CD4-positive, alpha-beta memory T cell (primary cell): ENCODE measurements at places on chromosomes 12 and 14. TPM values are rescaled to one million over a fixed set of nuclear protein-coding genes. Genes with fewer than 3 reads are reported as not detected.
A peak's percentile ranks its signal among the peaks of the same experiment; 100 is the strongest.

- DNase-seq: no peak
Measured at GRCh38 chr12:67483871-67484554, 164.5 kb upstream of the DYRK2 start.

DNA sequence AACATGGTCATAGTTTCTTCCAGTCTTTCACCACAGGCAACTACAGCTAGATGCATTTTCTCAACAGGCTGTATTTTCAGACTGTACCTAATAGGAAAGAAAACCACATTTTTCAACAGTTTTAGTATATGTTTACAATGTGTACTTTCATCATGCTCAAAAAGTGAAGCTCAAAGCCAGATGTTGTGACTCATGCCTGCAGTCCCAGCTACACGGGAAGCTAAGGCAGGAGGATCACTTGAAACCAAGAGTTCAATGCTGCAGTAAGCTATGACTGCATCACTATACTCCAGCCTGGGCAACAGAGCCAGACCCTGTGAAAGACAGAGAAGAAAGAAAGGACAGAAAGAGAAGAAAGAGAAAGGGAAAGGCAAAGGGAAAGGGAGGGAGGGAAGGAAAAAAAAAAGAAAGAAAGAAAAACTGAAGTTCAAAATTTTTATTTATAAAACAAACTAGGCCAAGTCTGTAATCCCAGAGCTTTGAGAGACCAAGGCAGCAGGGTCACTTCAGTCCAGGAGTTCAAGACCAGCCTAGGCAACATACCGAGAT, 25.5 kb downstream of the GXYLT1 start:
- no peak for DNase-seq

DNA sequence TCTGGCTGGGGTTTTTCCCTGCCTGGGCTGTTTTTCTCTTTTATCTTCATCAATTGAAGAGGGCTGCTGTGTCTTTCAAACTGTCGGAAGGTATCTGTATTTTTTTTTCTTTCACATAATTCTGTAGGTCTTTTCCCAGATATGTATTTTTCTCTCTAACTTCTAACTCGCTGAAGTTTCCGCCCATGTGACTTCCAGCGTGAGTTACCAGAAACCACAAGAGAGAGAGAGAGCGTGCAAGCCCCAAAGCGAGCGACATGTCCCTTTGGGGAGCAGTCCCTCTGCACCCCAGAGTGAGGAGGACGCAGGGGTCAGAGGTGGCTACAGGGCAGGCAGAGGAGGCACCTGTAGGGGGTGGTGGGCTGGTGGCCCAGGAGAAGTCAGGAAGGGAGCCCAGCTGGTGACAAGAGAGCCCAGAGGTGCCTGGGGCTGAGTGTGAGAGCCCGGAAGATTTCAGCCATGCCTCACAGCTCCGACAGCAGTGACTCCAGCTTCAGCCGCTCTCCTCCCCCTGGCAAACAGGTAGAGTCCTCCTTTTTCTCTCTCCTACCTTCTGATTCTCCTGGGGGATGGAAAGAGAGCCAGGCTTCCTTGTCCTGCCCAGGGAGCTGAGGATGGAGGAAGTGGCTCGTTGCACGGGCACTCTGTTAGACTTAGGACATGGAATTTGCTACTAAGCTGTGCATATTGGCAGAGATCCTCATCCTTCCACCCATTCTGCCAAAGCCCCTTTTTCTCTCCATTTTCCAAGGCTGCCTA, at the start of gene BATF:
Gene BATF, plus strand, starts transcription at position 246 of the 759 bp plus-strand sequence. Its CDS starts 214 bp downstream, at position 460.
- DNase-seq: peak; percentile 90

GRCh38 chr14:95380350-95381042, 60.8 kb upstream of the CLMN start:
- no peak for DNase-seq

Gene MLH3
- 12.6 TPM for polyA plus RNA-seq

- no peak for DNase-seq
Measured at GRCh38 chr14:36617824-36618223, 35.4 kb upstream of the NKX2-8 start.

GRCh38 chr12:9634177-9634803, 26.6 kb upstream of the KLRB1 start:
- peak; percentile 77 for DNase-seq

DNA sequence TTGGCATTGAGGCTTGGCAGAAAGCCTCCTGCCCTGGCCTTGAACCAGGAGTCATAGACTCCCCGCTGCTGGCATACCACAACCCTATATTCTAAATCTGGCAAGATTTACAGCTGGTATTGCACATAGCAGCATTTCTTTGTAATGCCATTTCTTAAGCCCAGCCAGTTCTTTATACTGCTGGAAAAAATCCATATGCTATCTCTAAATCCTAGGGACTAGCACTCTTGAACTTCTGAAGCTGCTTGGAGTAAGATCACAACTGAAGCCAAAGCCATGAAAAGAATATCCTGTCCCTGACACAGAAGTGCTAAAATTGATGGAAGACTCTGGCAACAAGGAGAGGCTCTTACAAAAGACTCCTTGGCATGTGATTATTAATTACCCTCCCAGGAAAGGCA, 89.3 kb downstream of the KCNC2 start:
- no peak for DNase-seq

DNA sequence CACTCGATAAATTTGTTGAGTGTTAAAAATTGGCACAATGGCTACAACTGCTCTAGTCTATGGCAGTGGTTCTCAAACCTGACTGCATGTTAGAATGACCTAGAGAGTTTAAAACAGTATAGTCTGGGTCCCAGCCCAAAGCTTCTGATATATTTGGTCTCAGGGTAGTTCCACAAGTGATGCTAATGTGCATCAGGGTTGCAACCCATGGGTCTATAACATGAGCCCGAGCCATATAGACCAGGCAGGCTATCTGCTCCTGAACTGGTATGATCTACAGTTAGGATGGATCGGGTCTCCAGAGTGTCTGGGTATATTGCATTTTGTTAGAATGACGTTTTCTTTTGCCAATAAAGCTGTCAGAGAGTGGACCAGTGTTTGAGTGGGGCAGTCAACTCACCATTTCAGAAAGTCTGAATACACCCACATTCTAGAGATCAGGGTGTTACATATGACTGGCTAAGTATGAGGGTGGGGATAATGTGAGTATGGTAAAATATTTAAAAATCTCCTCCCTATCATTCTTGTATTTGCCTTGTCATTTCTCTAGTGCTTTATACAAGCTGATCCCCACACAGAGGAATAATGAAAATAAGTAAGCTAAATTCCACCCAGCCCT, 80.9 kb downstream of the FRMD6 start:
- no peak for DNase-seq

- DNase-seq: no peak
Measured at GRCh38 chr12:94172031-94172430, 23.7 kb downstream of the PLXNC1 start.

DNA sequence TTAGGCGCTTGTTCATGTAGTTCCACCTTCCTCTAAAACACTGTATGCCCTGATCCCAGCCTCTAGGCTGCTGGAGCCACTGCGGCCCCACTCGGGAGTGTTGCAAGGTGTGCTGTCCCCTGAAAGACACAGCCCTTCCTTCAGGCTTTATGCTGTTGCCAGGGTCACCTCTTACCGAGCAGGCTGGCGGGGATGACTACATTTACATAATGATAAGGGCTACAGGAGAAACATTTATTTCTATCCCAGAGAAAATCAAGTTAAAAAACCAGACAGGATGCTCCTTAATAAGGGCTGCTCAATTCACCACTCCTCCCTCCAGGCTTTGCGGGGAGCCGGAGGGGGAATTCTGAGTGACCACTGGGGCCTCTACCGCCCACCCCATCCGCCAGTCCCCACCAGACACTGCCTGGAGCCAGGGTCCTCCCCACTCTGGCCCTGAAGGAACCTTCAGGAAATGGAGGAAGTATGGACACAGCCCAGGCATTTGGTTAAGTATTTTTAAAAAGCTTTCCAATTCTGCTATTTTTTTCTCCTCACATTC, 200.6 kb downstream of the TTC7B start:
- DNase-seq: no peak

- DNase-seq: no peak
Measured at GRCh38 chr14:81946375-81946774, 412.7 kb upstream of the SEL1L start.

Gene RIPK3
- polyA plus RNA-seq: 6.2 TPM

GRCh38 chr14:37262649-37263048, 64.9 kb downstream of the MIPOL1 start:
- no peak for DNase-seq

DNA sequence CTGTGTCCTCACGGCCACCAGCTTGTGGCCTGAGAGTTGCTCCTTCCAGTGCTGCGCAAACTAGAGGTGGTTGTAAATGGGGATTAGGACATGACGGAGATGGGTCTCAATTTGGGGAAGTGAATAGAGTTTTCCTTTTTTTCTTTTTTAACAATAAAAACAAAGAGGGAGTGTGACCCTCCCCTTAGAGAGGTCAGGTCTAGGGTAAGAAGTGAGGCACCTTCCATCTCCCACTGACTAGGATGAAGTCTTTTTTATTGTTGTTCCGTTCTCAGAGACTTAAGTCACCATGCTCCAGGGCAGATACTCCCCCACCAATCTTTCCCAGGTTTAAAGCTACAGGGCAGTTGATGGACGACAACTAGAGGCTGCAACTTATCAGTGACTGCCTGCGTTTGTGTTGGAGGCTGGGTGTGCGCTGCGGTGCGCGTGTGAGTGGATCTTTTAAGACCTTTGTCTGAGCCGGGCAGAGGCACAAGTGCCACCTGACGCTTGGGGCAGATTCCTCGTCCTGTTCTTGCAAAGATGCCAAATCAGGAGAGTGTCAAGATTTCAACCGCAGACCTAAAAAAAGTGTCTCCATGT, 2.1 kb upstream of the GSC start:
- DNase-seq: no peak

Gene RNU4-1
- polyA plus RNA-seq: not detected

Gene MSI1
- polyA plus RNA-seq: not detected

Gene RNASE3
- polyA plus RNA-seq: not detected

DNA sequence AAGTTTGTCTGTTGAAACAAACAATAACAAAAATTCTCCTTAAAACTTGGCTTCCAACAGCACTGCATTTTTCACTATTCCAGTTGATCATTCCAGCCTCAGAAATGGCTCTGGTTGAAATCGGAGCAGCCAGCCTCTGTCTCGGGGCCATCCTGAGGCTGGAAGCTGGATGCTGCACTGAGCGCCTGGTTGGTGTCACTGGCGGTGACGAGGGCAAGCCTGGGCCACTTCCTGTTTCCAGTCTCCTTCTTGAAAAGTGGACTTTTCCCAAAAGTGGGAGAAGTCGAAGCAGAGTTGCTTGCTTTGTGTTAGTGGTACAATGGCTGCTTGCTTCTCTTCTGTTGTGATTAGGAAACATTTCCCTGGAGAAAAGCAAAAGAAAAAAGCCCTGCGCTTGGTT, 48.7 kb downstream of the CCDC92 start:
- DNase-seq: no peak

DNA sequence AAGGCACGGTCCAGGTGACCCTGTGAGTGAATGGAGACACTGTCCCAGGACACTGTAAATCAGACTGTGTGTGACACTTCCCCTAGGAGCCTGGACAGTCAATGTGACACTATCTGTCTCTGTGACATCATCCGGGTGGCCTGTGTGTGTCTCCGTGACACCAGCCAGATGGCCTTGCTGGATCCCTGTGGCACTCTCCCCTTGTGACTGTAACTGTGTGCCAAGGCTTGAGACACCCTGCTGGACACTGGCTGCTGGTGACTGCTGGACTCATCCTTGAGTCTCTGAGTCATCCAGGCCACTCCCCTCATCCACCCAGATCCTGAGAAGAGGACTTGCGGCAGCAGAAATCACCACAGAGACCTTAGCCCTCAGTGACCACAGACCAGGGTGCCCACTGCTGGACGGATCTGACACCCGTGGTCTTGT, 51.6 kb downstream of the MVK start:
- no peak for DNase-seq

GRCh38 chr14:31024010-31024480, 1.4 kb upstream of the AP4S1 start:
- no peak for DNase-seq

Gene LRIG3
- not detected for polyA plus RNA-seq

- no peak for DNase-seq
Measured at GRCh38 chr14:65238456-65238855, 136.1 kb upstream of the MAX start.

Gene BEGAIN
- 1.8 TPM for polyA plus RNA-seq

GRCh38 chr12:103731539-103731938, 109.5 kb downstream of the NT5DC3 start:
- no peak for DNase-seq

DNA sequence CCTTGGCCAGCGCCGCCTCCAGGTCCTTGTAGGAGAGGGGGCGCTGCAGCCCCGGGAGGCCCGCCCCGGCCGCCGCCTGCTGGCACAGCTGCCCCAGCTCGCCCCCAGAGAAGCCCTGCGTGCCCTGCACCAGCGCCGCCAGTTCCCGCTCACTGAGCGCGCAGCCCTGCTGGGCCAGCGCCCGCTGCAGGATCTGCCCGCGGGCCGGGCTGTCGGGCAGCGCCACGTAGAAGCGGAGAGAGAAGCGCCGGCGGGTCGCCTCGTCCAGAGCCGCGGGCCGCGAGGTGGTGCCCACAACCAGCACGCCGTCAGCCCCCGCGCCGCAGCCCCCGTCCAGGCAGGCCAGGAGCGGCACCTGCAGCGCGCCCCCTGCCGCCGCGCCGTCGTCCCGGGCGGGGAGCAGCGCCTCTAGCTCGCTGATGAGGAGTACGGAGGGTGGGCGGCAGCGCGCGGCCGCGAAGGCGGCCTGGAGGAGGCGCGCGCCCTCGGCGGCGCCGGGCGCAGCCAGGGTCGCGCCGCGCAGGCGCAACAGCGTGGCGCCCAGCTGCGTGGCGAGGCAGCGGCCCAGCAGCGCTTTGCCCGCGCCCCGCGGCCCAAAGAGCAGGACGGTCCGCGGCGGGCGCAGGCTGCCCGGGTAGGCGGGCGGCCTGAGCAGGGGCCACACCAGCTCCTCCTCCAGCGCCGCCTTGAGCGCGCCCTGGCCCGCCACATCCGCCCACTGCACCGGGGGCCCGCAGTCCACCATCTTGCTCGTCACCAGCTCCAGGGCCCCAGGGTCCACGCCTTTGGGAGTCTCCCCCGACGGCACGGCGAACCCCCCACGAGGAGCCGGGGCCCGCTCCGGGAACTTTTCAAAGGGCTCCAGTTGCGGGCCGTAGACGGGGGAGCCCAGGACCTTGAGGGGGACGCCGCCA, 27.7 kb downstream of the FIGNL2 start:
- peak; percentile 74 for DNase-seq
